ENCODE measurements at places on chromosomes 1 and 21.

- no peak for DNase-seq
Measured at GRCh38 chr21:46154955-46155513, 345 bp downstream of the FTCD start.

DNA sequence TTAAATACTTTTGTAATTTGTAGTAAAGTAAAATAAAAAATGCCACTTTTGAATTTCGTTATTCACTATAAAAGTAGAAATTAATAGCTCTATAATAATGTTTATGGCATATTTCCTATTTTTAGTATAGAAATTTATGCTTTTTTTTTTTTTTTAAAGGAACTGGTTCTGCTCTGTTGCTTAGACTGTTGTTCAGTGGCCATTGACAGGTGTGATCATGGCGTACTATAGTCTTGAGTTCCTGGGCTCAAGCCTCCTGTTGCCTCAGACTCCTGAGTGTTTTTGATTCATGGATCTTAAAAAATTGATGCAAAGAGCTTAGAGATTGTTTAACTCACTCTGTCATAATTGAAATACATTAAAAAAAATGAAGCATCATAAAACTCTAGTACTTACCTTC is 53.6 kb downstream of the RPS6KC1 start:
- DNase-seq = no peak

DNA sequence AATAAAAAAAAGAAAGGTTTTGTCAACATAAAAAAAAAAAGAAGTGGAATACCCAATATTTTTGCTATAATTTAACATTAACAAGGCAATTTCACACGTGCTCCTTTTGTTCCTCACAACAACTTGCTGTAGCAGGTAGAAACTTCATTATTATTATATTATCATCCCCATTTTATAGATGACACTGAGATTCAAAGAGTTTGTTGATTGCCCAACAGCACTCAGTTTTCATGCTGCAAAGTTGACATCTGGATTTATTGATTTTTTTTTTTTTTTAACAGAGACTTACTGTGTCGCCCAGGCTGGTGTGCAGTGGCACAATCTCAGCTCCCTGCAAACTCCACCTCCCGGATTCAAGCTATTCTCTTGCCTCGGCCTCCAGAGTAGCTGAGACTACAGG is 8.9 kb upstream of the ESRRG start:
- DNase-seq = no peak

GRCh38 chr1:2783069-2783434 is 18.4 kb downstream of the TTC34 start:
- no peak for DNase-seq

- DNase-seq = no peak
Measured at GRCh38 chr1:114135786-114136185, 17.9 kb downstream of the SYT6 start.

- DNase-seq = no peak
Measured at GRCh38 chr1:206949208-206949607, 2.9 kb upstream of the PIGR start.

- no peak for DNase-seq
Measured at GRCh38 chr21:41112740-41113692, 54.9 kb upstream of the BACE2 start.
